ENCODE measurements at places on chromosomes 6 and 20.

- DNase-seq: no peak
Observed at GRCh38 chr6:133198725-133199124, 42.4 kb upstream of the EYA4 start.

DNA sequence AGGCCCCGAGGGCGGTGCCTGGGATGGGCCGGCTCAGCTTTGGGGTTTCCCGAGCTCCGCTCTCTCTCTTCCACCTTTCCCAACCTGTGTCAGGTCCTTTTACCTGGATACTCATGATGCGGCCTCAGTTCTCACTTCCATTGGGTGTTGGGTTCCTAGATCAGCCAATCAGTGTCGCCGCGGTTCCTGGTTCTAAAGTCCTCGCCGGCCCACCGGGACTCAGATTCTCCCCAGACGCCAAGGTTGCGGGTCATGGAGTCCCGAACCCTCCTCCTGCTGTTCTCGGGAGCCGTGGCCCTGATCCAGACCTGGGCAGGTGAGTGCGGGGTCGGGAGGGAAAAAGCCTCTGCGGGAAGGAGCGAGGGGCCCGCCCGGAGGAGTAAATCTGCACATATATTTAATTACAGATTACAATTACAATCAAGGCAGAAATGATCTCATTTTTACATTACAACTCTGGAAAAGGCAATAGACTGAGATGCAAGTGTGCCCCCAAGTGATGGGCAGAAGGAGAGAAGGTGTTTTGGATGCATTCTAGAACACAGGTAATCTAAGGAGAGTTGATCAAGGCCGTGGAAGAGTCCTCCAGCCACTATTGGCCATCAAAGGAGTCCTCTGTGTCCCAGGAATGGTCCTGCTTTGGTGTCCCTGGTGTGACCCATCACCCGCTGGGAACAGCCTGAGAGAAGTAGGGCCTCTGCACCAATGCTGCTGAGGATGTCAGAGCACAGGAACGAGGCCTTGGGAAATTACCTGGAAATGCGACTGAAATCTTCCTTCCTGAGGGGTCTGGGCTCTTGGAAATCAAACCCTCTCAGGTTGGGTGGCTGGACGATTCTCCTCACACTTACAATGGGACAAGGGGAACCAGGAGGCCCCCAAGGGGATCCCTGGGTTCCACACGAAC lies 34.7 kb upstream of the MICB start:
- peak; percentile 82 for DNase-seq

DNA sequence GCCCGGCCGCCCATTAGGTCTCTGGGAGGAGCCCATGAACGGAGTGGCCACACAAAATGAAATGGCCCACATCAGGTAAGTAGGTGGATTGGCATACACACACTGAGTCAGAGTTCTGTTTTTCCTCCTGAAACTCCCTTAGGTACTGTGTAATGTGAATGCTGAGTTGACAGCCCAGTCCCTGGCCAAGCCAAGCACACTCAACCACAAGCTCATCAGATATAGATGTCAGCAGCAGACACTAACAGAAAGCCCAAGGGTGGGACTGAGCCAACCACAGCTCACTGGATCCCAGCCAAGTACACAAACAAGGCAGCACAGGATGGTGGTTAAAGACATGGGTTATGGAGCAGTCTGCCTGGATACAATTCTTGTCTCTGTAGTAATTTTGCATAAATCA lies 403.4 kb downstream of the GJA1 start:
- peak; percentile 73 for DNase-seq

DNA sequence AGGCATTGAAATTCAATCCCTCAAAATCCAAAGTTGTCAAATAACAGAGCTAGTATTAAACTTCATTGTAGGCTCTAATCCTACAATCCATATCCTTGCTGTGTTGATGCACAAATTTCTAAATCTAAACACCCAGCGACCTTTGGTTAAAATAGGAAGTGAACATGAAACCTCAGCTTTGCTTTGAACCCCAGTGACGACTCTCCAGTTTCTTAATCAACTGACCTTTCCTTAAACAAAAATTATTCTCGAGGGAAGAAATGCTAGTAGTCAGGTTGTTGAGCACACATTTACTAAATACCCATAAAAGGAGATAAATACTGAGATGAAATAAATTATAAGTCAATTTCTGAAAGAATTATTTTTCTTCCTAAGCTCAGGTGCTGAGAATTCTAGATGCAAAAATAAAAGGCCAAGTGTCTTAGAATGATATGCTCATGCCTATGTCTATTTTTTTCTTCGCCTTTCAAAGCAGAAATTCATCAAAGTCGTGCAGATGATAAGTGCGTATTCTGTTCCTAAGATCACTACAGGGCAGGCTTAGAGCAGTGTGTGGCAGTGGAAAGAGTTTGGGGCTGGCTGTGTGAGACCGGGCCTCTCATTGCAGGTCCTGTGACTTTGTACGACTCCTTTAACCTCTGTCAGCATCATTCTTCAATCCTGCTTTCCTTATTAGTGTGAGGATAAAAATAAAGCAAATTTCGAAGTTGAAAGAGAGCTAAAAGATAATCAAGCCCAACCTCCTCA lies 208.7 kb downstream of the PRL start:
- no peak for DNase-seq

- peak; percentile 98 for DNase-seq
Observed at GRCh38 chr6:145756170-145756662, 20.9 kb upstream of the EPM2A start.

- no peak for DNase-seq
Observed at GRCh38 chr20:37657924-37658804, 35.7 kb upstream of the CTNNBL1 start.

DNA sequence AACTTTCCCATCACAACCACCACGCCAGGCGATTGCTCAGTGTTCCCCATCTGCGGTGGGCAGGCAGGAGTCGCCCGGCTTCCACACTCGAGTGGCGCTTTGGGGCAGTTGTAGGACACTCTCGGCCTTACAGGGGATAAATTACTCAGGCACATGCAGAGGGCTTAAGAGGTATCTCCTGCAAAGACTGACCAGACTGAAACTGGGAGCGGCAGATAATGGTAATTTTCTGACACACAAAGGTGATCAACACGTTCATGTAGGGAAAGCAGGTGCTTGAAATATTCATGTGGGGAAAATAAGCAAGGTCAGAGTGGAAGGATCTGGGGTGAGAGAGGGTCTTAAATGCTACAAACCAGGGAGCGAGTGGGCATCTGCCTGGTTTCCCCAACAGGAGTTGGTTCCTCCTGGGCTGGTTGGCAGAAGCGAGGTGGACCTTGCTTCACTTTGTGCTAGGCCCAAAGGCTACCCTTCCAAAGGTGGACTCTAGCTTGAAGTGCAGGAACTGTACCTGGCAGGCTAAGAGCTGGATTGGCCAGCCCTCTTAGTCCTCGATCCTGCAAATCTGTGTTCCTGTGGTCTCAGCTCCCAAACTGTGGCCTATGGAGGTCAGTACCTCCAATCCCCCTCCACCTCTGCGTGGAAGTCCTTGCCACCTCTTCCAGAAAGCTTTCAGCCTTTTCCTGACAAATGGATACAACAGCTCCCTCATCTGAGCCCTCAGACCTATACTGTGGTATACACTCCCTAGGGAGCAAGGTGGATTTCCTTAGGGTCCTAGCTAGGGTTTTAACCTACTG lies 16.7 kb downstream of the PLAGL2 start:
- DNase-seq: no peak

Data from cardiac fibroblast (primary cell).